Body of pancreas (tissue), 4 donors: ENCODE measurements at places on chromosomes 2 and 18. TPM values are rescaled to one million over a fixed set of nuclear protein-coding genes. Genes with fewer than 3 reads are reported as not detected.

Gene GCKR
- total RNA-seq: not detected

DNA sequence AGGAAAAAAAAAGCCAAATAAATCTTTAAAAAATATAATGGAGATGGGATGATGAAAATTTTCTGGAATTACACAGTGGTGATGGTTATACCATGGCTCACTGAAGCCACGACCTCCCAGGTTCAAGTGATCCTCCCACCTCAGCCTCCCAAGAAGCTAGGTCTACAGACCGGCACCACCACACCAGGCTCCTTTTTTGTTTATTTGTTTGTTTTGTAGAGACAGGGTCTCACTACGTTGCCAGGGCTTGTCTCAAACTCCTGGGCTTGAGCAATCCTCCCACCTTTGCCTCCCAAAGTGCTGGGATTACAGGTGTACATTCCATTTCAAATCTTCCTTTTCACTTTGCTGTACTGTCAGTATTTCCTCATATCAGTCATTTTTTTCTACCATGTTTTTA lies 61.7 kb downstream of the CHRNA1 start:
- no peaks in the 10 kb centered on the region for H3K27me3 ChIP-seq
- no peak for DNase-seq
- H3K27ac ChIP-seq: no peak overlapping the region
- H3K36me3 ChIP-seq: no peaks in the 10 kb centered on the region

GRCh38 chr2:240524963-240525718 lies 32.6 kb downstream of the ANKMY1 start:
- no peak for DNase-seq
- H3K36me3 ChIP-seq: peaks cover 6% of the 10 kb centered on the region
- no peaks in the 10 kb centered on the region for H3K27me3 ChIP-seq
- no peak overlapping the region for H3K4me3 ChIP-seq

DNA sequence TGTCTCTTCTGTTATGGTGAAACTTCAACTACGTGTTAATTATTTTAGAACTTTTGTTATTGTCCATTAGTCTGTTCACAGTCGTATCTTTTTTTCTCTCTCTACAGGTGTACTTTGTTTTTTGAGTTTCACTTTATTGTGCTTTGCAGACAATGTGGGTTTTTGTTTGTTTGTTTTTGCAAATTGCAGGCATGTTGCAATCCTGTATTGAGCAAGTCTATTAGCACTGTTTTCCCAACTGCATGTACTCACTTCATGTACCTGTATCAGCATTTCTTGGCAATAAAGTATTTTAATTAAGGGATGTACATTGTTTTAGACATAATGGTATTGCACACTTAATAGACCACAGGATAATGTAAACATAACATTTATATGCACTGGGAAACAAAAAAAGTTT lies 99.1 kb upstream of the FAM110C start:
- no peaks in the 10 kb centered on the region for H3K36me3 ChIP-seq
- no peak overlapping the region for H3K4me3 ChIP-seq
- H3K27me3 ChIP-seq: no peaks in the 10 kb centered on the region

GRCh38 chr2:235041221-235041917 lies 89.6 kb downstream of the SH3BP4 start:
- no peak overlapping the region for H3K27ac ChIP-seq
- peaks cover 21% of the 10 kb centered on the region for H3K36me3 ChIP-seq
- no peaks in the 10 kb centered on the region for H3K27me3 ChIP-seq
- H3K4me3 ChIP-seq: no peak overlapping the region
- peaks cover 28% of the 10 kb centered on the region for H3K4me1 ChIP-seq

GRCh38 chr2:196839574-196839973 lies 30.4 kb upstream of the C2orf66 start:
- peaks cover 4% of the 10 kb centered on the region for H3K36me3 ChIP-seq
- no peak for DNase-seq
- no peaks in the 10 kb centered on the region for H3K4me1 ChIP-seq
- H3K27ac ChIP-seq: no peak overlapping the region

DNA sequence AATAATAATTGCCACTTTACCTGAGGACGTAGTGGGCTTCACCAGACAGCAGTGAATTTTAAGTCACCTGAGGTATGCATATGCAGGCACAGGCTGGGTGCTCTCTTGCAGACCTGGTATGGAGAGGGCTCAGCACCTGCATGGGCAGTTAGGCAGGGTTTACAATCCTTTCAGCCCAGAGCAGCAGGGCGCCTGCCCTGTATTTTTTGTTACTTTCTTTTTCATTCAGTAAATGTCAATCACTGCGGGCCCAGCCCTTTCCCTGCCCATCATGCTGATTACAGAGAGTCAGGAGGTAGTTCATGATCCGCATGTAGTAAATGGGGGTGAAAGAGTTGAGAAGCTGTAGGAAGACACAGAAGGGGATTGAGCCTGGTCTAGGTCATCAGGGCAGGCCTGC lies 147.0 kb upstream of the ALPP start:
- no peak overlapping the region for H3K27ac ChIP-seq
- no peak for DNase-seq
- H3K27me3 ChIP-seq: no peaks in the 10 kb centered on the region
- no peak overlapping the region for H3K4me3 ChIP-seq
- no peaks in the 10 kb centered on the region for H3K36me3 ChIP-seq

Gene GPR45
- not detected for total RNA-seq

DNA sequence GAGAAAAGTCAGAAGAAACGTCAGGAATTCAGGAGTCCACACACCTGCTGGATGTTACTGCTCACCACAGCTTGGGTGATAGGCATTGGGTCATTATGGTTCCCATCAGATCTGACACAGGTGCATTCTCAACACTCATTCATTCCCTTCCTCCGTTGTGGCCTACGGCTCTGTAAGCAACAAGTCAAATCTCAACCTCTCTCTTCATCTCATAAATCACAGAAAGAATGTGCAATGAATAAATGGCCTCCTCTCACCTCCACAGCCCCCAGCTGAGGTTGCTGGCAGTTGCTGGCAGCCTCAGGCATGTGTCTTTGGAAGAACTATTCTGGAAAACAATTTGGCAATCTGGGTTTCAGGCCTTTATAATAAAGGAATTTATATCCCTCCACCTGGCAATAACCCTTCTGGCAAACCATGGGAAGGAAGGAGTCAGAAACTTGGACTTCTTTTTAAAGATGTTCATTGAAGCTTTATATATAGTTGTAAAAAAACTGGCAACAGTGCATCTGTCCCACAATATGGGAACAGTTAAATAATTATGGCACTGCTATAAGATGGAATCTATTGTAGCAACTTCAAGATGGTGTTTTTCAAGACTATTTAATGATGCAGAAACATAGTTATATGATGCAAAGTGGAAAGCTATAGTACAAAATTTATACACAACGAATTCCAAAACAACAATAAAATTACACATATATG lies 175.4 kb downstream of the ANAPC1 start:
- DNase-seq: no peak
- H3K4me3 ChIP-seq: no peak overlapping the region
- H3K4me1 ChIP-seq: no peaks in the 10 kb centered on the region
- H3K27ac ChIP-seq: no peak overlapping the region
